ENCODE measurements at places on chromosomes 1 and 21. TPM values are rescaled to one million over a fixed set of nuclear protein-coding genes. Genes with fewer than 3 reads are reported as not detected.

CD52 gene
- not detected for total RNA-seq

DISC1 gene
- 6.2 TPM for total RNA-seq

CHI3L1 gene
- under 0.01 TPM for total RNA-seq

ARTN gene
- not detected for total RNA-seq

S100A1 gene
- not detected for total RNA-seq

ZNF695 gene
- total RNA-seq, result 1.0 TPM

DNA sequence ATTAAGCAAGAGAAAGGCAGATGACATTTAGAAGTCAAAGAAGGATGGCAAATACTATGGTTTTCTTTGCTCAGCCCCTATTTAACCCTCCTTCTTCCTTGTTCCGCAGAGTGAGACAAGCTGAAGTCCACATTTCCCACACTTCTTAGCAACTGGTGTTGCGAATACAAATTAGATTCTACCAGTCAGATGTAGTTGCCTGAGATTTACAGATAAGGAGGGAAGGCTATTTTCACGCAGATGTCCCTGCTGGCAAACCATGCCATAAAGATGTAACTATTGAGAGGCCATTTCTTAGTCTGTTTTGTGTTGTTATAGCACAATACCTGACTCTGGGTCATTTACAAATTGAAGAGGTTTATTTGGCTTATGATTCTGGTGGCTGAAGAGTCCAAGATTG, 84.3 kb downstream of the ZC3H11B start:
- DNase-seq, result no peak

DNA sequence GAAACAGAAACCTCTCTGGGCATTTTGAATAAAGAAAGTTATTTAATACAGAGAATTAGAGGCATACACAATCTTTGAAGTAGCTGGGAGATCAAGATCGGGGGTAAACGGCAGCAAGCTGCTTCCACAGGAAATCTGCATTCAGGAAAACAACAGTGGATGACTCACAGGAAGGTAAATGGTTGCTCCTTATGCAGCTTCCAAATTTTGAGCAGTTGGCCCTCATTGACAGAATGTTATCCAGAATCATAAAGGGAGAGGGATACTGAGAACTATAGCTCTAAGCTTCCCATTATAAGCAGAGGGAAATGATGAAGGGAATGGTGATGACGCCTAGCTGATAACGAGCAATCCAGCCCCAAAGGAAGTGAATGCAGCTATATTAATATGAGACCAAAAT, 28.6 kb downstream of the ZMYND12 start:
- DNase-seq, result no peak

DNA sequence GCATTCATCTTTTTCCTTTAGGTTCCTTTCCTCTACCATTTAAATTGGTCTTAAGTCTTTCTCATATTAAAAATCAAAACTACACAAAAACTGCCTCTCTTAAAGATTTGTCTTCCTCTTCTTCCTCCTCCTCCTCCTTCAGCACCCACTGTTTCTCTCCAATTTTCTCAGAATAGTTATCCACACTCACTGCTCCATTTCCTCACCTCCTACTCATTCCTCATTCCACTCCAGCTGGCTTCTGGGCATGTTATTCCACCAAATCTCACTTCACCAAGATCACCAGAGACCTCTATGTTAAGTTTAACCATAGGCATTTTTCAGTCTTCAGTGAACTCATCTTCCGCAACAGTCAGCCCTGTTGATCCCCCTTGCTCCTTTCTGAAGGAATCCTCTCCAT, 173.7 kb downstream of the SLC35F3 start:
- DNase-seq, result no peak

DNA sequence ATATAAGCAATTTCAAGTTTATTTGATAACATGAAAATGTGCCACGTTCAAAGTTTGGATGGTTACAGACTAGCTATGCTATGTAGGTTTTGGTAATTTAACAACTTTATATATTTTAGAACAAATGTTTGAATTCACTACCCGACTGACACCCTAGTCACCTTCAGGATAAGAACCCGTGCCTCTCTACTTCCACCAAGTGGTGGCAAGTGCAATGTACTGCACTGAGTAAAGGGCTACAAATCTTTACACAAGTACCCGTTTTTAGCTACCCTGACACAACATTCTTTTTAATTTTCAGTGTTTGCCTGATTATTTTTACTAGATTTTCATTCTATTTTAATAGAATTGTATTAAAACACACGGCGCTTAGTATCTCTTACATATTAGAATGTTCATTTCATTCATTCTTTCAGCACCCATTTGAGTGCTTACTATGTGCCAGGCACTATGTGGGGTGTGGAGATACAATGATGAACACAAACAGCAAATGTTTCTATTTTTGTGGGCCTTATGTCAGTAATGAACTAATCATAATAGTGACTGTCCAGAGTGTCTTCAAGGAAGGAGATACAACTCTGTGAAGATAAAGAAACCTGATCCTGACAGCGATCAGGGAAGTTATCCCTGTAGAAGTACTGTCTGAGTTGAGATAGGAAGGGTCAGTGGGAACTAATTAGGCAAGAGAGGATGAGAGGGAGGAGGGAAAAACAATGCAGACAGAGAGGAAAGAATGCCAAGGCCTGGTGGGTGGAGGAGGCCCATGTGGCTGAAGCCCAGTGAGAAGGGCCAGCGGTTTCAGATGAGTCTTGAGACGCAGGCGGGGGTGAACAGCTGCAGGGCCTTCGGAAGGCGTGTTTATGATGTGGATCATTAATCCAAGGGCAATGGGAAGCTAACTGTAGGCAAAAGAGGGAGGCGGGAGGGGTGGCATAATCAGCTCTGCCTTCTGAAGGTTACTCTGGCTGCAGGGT, 3.8 kb downstream of the LCA5L start:
- DNase-seq, result peak; percentile 63

DNA sequence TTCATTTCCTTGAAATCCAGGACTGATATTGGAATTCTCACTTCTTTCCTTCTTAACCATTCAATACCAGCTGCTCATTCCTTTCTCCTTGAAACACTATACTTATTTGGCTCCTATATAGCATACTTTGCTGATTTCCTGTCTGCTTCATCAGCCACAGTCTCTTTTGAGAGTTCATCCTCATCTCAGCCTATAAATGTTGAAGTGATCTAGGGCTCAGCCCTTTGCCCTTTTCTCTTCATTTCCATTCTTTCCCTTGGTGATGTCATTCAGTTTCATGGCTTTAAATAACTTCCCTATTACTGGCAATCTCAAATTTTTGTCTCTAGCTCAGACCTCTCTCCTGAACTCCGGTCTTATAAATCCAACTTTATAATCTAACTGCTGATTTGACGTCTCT, 24.1 kb upstream of the RABGAP1L start:
- DNase-seq, result no peak

GRCh38 chr1:234008591-234008990, 104.1 kb downstream of the SLC35F3 start:
- no peak for DNase-seq

- no peak for DNase-seq
Observed at GRCh38 chr1:59310549-59311250, 13.8 kb downstream of the FGGY start.

DNA sequence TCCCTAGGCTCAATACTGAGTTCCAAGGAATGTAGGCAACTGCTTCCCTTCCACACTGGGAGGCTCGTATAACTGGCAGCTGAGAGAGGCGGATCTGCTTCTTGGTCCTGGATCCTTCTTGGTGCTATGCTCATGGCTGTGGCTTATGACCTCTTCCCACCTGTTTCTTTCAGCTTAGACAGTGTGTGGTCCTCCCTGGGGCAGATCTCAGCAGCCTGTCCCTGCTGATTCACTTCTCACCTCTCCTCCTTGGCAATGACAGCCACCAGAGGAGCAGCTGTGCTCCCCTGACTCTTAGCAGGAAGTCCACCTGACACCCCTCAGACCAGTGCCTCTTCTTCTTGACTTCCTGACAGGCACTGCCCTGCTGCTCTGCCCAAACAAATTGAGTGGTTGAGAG, 75.1 kb upstream of the PTGFRN start:
- no peak for DNase-seq

- no peak for DNase-seq
Observed at GRCh38 chr1:223311826-223312225, 52.1 kb downstream of the SUSD4 start.

DNA sequence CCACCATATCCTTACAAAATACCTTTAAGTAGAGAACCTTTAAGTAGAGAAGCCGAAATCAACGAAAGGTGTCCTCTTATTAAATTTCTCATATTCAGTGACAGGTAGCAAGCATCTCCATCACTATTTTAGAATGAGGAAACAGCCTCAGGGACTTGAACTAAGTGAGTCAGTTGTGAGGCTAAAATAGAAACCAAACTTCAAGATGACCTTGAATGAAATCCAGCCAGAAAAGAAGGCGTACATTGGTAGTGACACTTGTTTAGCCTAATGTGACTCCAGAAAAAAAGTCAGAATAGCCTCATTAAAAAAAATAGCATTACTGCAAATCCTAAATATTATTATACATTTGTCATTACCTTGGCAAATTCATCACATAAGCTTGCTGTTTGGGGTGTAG, 20.1 kb downstream of the RGS8 start:
- no peak for DNase-seq

DNA sequence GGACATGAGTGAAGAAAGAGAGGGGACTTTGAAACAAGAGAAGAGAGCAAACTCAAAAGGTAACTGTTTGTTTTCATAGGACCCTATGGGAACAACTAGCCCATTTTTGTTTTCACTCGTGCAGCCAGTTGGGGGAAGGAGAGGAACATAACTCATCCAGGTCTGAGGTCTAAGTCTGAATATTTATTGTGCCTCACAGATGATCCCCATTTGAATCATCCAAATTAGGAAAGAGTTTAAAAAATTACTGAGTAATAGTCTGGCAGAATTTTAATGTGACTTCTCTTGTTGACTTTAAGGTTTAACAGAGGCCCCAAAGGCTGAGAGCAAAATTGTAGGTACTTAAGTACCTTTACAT, 10.4 kb upstream of the TSPAN2 start:
- no peak for DNase-seq

GRCh38 chr1:199585392-199585791, 442.1 kb upstream of the NR5A2 start:
- DNase-seq, result no peak
